ENCODE measurements at places on chromosomes 1 and 21.

- no peak for DNase-seq
Observed at GRCh38 chr21:36864974-36865373, 101.5 kb downstream of the HLCS start.

- no peak for DNase-seq
Observed at GRCh38 chr1:216742625-216743024, 19.4 kb upstream of the ESRRG start.

DNA sequence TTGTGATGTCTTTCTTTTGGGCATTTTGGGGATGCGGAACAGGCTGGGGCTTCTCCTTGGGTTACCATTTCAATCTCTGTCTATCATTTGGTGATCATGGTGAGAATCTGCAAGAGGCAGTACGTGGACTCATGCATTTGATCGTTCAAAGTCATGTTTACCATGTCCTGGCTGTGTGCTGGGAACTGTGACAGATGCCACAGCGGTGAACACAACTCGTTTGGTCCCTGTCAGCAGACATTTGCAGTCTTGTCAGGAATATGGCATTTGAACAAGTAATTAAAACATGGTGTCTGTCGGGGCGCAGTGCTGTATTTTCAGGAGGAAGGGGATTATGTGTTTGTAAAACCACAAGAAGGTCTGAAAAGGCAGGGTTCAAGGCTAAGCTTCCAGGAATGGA, 103.3 kb upstream of the IGSF21 start:
- DNase-seq = no peak

- DNase-seq = no peak
Observed at GRCh38 chr1:18866314-18866713, 6.9 kb upstream of the TAS1R2 start.

DNA sequence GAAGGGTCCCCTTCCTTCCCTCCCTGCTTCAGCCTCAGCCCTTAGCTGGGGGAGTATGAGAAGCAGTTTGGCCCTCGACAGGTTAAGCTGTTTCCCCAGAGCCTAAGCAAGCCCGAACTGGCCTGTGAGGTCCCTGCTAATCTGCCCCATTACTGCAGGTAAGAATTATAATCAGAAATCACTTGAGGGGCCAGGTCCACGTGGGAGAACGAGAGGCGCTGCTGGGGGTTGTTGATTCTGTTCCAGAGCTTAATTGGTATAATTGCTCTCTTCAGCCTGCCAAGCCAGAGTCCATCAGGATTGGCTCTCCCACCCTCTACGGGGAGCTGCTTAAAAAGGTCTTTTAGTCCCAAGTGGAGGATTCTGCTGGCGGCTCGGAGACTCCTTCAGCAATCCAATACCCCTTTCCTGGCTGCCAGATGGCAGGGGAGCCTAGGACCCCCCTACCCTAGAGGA, 70.8 kb downstream of the UBE2T start:
- DNase-seq = no peak

DNA sequence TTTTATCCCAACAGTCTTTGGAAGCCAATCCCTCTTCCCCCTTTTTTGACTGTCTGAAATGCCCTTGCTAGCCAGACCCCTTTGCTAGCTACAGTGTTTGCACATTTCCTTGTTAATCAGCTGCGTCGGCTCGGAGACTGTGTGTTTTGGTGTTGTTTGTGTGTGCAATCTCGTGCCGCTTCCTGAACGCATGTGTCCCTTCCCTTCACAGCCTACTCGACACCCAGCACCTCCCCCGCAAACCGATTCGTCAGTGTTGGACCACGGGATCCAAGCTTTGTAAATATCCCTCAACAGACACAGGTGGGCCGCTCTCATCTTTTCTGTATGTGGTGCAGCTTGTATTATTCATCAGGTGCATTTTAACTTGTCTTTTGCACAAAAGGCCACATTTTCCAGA, 298.7 kb downstream of the TM2D1 start:
- DNase-seq = no peak

DNA sequence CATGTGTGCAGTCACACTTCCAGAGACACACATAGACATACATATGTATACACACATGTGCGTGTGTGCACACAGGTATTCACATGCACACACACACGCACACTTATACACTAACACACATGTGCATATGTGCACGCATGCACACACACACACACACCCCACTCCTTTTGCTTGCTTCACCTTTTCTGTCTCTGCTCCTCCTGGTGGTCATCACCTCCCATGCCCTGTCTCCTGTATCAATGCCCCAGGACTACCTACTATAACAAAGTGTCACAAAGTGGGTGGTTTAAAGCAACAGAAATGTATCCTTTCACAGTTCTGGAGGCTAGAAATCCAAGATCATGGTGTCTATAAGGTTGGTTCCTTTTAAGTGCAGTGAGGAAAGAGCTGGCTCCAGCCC, 27.4 kb downstream of the ETS2 start:
- no peak for DNase-seq

DNA sequence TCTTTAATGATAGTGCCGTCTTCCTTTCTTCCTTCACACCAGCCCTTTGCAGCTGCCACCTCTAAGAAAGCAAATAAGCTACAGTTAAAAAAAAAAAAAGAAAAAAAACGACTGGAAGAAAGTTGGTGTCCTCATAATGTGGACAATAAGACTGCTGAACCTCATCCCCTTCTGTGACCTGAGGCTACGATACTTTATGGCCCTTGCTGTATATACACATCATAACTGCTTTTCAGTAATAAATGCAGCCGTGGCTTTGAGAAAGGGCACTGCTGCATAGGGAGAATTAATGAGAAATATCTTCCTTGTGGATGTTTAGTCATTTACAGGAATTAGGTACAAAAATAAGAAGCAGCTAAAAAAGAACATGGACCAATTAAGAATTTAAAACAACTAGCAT, 333.8 kb upstream of the ADGRL2 start:
- no peak for DNase-seq

DNA sequence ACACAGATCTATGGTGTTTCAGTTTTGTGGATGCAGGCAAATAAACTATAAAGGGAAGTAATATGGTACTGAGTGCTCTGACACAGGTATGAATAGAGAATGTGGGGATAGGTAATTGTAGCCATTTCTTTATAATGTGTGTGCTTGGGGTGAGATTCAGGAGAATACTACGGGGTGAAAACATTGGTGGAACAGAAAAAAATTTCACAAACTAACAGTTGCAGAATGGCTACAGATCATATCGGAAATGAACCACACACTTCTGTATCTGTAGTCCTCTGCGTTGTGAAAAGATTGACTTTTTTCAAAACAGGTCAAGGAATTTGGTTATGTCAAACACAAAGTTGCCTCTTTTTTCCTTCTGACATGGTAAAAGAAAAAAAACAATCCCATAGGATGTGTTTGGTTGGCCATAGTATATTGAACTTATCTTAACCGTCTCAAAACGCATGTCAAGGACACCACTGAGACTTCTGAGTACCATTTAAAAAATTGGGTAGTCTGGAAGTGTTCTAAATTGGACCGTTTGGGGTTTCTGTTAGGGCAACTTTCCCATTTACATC, 1.1 kb upstream of the CDC73 start:
- DNase-seq = no peak

- no peak for DNase-seq
Observed at GRCh38 chr1:212974711-212975110, 24.4 kb downstream of the VASH2 start.

DNA sequence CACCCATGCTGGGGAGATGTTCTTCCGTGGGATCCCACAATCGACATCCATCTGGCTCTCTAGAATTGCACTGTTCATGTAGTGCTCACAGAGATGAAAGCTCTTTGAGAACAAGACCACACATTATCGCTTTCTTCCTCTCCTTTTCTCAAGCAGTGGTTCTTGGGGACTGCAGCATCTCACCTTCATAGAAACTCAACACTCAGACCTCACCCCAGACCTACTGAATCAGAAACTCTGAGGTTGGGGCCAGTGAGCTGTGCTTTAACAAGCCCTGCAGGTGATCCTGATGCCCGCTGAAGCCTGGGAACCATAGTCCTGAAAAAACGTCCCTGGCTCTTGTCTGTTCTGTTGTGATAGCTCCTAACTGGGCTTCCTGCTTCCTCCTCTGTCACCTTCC, 251.3 kb upstream of the FGGY start:
- no peak for DNase-seq

DNA sequence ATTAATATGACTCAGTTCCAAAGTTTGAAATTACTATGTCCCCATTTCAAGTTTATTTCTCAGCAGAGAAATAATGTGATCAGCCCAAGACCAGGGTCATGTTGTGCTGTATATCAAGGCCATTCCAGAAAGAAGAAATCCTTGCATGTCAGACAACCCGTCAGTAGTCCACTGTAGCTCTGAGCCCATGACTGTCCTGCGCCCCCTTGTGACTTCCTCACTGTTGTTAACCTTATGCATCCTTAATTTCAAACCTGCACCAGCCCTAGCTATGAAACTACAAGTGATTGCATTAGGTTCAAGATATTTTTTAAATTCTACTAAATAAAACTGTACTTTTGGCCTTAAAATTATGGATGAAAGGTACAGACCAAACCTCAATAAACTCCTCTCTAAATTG, 133.0 kb downstream of the LRRC7 start:
- no peak for DNase-seq

- no peak for DNase-seq
Observed at GRCh38 chr1:28112388-28113241, 24.2 kb upstream of the EYA3 start.

DNA sequence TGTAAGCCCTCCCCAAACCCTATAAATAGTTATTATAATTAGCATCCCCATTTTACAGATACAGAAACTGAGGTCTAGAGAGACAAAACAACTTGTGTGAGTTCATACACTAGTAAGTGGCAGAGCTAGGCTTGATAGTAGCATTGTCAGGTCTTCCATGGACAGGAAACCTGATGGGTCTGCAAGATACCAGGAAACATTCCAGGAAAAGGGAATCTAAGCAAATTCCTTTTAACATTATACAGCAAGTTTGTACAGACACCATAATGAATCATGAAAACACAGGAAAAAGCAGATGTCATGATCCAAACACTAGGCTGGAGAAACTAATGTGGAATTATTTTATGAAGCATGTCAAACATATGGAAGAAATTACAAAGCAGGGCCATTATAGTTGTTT, 89.1 kb upstream of the KCNK2 start:
- DNase-seq = no peak

DNA sequence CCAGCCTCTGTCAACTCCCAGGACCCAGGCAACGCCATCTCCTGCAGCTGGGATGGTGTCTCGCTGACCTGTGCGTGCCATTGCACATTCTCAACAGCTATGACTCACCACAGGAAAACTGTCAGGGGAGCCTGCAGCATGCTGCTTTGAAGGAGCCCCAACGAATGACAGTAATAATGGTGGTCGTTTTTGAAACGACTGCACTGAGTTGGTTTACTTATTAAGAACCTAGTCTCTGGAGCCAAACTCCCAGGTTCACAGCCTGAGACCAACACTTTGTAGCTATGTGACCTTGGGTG, 21.6 kb downstream of the TCEA3 start:
- DNase-seq = no peak

GRCh38 chr1:231242516-231243198, 1.6 kb downstream of the GNPAT start:
- no peak for DNase-seq

- DNase-seq = no peak
Observed at GRCh38 chr1:47548637-47549036, 110.8 kb downstream of the FOXD2 start.
